T-helper 2 cell (primary cell): ENCODE measurements at places on chromosomes 4 and X.

- DNase-seq = no peak
Measured at GRCh38 chr4:85459736-85460135, 15.2 kb upstream of the ARHGAP24 start.

- DNase-seq = no peak
Measured at GRCh38 chr4:133711817-133712216, 489.8 kb downstream of the PABPC4L start.

DNA sequence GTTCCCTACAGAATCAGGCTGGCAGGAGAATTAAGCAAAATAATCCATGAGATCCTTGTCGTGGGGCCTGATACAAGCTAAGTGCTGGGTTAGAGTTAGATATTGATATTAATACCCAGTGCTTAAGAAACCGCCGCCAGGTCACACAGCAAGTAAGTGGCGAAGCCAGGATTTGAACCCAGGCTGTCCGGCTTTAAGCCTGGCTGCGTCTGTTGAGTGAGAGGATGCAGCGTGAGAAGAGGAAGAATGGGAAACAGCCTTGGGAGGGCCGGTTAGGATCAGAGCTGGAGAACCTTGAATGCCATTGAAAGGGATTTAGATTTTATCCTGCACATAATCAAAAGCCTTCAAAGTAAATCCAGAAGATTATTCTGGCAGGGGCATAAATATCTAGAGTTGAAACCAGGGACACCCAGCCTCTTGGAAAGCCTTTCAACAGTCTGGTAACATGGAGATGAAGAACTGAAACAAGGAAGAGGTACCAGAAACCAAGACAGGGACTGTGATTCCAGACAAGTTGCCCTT, 64.8 kb upstream of the HELT start:
- no peak for DNase-seq

DNA sequence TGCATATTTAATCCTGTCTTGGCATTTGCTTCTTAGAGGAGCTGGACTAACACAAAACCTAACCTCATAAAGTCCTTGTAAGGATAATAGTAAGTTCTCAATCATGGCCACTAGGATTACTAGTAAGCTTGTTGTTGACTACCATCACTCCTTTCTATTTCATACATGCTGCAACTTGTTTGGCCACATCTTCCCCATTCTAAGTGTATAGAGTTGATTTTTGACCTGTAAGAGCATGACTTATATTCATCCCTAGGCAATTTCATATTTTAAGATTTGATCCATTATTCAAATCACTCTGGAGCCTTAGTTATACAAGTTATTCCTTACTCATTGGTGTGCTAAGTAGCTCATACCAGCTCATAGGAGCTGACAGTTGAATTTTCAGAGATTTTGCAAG, 109.4 kb downstream of the EFHC2 start:
- no peak for DNase-seq

DNA sequence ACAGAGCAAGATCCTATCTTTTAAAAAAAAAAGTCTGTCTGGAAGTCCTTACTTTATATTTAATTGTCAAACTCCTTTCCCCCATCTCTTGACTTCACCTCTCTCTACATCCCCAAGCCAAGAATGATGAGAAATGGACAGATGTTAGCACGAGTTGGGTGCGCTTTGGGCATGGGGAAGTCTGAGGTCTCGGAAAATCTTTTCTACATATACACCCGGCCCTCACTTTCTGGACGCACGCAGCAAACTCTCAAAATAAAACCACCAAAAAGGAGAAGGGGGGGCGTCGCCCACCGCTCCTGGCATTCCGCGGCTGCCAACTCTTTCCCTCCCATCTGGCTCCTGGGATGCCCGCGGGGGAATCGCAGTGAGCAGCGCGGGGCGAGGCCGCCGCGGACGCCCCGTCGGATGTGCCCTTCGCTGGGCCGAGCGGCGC, 756 bp downstream of the IGFBP7 start:
- no peak for DNase-seq

- no peak for DNase-seq
Measured at GRCh38 chrX:20144491-20144890, 2.9 kb upstream of the EIF1AX start.

- no peak for DNase-seq
Measured at GRCh38 chr4:122533841-122534240, 77.3 kb upstream of the IL2 start.

DNA sequence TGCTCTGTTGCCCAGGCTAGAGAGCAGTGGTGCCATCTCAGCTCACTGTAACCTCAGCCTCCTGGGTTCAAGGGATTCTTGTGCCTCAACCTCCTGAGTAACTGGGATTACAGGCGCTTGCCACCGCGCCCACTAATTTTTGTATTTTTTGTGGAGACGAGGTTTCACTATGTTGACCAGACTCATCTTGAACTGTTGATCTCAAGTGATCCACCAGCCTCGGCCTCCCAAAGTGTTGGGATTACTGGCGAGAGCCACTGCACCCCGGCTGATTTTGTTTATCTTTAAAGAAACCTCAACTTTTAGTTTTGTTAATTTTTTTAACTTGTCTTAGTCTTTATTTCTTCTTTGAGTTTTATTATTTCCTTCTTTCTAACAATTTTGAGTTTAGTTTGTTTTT, 163.2 kb downstream of the SLC4A4 start:
- DNase-seq = no peak

- DNase-seq = no peak
Measured at GRCh38 chr4:35965300-35965699, 279.0 kb downstream of the ARAP2 start.

GRCh38 chr4:25001509-25001908, 29.2 kb downstream of the LGI2 start:
- no peak for DNase-seq

DNA sequence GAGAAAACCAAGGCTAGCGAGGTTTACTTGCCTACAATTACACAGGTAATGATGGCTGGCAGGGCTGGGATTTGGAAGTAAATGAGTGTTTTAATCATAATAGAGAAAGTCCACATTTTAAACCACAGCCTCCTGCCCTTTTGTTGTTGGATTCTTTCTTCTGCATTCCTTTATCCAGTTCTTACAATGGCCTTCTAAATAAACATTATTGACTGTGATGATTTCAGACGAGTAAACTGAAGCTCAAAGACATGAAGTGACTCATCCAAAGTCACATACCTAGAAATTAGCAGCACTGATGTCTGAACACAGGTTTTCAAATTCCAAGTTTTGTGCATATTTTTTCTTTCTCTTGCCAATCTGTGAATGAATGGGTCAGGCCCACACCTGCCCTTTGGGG, 51.2 kb upstream of the C1QTNF7 start:
- DNase-seq = no peak

- DNase-seq = peak; percentile 82
Measured at GRCh38 chr4:153521999-153522801, 56.0 kb downstream of the TMEM131L start.

DNA sequence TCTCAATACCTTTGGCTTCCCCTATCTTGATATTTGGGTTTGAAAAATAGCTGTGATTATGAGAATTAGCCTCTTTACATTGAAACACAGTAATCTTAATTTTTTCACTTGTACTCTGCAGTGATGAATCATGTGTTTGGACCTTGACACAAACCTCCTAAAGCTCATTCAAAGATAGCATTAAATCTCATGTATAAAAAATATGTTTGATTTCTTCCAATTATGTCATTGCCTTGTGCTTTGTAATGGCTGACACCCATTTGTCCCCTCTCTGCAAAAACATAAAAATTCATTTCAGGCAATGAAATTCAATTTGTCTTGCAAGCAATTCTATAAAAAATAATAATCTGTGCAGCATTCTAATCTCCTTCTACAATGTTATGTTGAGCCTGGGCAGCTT, 422.4 kb upstream of the BOD1L1 start:
- DNase-seq = no peak

DNA sequence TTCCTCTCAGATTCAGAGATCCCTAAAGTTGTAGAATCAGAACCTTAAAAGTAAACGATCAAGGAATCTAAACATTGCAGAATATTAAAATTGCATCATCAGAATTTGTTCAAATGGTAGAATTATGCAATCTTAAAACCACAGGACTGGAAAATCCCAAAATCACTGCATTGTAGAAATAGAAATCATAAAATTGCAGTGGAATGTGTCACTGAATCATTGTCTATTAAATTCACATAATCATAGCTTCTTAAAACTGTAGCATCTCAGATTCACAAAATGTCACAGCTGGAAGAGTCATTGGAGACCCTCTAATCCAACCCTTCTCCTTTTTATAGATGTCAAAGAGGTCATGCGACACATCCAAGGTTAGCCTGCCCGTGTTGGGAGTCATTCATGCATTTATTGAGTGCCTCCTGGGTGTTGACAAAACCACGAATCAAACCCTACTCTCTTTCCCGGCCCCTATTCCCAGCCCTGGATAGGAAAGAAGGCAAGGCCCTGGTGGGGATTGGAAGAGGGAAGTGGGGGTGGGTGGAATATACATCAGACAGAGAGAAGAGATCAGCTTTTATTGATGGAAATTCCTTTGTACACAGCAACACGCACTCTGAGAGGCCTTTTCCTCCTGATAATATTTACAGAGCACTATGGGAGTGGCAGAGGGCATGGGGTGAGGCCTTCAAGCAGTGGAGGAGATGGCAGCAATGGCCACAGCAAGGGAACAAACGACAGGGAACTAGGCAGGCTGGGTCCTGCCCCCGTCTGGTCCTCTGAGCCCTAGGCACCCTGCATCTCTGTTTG, 15.4 kb downstream of the IQSEC2 start:
- DNase-seq = no peak

- DNase-seq = no peak
Measured at GRCh38 chr4:158530381-158530780, 8.7 kb downstream of the RXFP1 start.

DNA sequence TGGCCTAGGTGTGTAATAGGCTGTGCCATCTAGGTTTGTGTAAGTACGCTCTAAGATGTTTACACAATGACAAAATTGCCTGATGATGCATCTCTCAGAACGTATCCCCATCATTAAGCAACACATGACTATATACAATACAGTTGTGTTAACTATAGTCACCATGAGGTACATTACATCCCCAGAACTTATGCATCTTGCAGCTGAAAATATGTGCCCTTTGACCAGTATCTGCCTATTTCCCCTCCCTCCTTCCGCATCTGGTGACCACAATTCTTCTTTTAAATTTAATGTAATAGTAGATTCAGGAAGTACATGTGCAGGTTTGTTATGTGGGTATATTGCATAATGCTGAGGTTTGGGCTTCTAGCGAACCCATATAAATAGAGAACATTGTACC, 239.8 kb upstream of the IL1RAPL1 start:
- no peak for DNase-seq

GRCh38 chrX:72060921-72061490, 70.7 kb downstream of the RTL5 start:
- no peak for DNase-seq

DNA sequence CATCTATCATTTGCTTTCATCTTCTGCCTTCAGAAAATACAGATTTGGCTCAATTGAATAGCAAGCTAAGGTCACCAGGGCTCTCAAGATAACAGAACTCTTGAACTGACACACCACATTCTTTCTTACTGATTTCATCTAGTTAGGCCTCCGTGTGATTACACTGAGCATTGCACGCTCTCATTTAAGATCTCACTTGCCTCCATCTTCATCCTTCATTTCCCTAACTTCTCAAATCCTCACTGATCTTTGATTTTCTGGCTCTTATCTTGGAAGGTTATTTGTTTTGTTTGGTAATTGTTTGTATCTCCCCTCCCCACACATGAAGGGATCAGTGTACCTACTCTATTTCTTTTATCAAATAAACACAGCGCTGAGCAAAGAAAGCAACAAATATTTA, 47.7 kb downstream of the MANBA start:
- no peak for DNase-seq

DNA sequence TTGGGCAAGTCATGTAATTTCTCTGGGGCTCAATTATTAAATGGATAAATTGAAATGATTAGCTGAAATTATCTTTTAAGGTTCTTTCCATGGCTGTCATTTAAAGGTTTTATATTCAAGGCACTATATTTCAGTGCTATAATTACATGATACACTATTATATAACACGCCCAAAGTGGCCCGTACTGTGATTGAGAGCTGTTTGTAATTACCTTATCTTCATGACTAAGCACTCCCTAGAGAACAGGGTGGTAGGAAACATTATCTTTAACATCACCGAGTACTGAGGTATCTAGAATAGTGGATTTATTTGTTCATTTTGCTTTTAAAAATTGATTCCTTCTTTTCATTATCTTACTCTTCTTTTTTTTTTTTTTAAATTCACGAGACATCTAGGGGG, 79.0 kb downstream of the DIAPH2 start:
- no peak for DNase-seq

DNA sequence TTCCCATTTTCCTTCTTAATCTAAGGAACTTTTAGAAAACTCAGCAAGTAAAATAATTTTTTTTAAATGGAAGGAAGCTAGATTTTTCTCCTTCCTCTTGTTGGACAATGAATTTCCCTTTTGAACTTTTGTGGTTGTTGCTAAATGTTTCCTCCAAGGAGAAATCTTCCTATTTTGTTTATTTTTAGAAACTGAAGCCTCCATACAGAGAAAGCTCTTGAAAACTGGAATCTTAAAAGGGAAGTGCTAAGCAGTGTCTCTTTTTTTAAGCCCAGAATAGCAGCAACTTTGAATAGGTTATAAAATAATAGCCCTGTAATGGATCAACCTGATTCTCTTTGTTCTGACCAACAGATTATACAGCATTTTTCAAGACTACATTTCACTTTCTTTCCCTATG, 15.1 kb upstream of the DCLK2 start:
- DNase-seq = no peak

DNA sequence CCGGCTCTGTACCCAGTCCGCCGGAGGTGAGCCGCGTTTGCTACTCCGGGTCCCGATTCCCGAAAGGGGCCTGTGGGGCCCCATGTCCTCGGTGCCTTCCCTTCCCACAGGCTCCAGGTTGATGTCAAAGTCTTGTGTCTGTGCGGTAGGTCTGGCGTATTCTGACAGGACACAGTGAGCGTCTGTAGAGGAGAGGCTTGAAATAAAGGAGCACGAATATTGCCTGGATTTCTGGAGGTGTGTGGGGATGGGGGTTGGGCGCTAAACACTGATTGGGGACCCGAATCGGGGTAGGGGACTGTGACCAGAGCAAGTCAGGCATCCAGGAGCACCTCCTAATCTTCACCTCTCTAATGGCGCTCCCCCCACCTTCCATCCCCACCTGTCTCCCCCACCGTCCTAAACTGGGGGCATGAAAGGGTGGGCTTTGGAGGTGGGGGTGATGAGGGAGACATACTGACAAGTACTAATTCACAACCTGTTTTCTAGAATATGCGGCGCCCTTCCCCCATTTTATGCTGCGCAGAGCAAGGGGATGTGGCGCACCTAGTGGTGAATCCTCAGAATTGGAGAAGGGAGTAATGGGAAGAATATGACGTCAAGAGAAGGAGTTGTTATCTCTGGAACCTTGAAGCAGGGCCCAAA, 855 bp downstream of the GPRASP2 start:
- DNase-seq = no peak
